NAMALWA (cell line): ENCODE measurements at places on chromosomes 6 and 20.

DNA sequence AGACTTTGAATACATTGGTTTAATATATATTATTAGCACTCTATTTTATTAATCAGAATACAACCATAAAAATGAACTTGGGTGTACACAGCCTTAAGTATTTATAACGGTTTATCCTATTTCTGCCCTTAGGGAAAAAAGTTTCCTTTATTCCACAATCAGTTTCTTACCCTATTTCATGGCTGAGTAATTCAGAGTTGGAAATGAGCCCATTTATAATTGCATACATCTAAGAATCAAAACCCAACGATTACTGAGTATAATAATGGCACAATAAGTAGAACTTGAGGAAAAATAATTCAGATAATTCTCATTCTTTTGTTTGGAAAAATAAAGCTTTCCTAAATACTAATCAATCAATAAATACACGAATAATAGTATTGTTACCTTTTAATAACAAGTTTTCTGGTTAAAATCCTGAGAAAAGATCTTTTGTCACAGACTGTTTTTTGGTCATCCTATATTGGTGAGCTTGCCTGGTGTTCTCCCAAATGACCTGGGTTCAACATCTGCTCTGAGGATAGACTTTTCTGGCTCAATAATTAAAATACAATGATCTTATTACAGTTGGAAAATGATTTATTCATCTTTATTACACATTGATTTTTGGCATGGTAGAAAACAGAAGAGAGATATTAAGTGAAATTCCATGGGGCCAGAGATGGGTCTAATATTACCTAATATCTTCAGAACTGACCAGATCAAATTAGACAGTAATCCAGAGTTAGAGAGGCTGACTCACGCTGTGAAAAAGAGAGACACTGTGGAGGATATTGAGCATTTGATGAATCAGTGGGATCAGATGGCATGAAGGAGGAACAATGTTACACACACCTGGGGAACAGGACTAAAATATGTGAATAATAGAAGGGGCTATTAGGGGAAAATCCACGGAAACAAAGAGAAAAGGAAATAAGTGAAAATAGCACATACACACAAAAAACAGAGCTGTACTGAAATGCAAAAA lies 162.1 kb upstream of the TBX18 start:
- DNase-seq: no peak

GRCh38 chr6:9834233-9834632 lies 580.6 kb downstream of the TFAP2A start:
- DNase-seq: no peak

DNA sequence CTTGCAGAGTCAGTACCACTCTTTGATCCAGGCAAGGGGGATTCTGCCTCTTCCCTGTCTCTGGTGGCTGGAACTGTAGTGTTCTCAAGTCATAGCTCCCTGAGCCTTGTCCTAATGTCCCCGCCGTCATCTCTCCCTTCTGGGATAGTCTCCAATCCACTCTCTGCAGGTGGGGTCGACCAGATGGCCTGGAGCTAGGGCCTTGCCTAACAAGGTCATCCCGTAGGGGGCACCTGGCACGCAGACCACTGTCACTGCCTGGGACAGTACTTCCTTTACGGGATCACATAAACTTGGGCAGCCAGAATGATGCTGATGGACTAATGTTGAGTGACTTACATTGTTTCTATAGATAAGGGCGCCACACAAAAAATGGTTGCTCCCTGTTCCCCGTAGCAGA lies 118.9 kb upstream of the SLC22A23 start:
- DNase-seq: no peak

GRCh38 chr20:61106438-61106837 lies 145.6 kb upstream of the CDH4 start:
- no peak for DNase-seq

GRCh38 chr20:50569864-50570836 lies 60.0 kb downstream of the PTPN1 start:
- DNase-seq: peak; percentile 57

- DNase-seq: no peak
Observed at GRCh38 chr20:18705490-18705889, 108.1 kb upstream of the SCP2D1 start.

DNA sequence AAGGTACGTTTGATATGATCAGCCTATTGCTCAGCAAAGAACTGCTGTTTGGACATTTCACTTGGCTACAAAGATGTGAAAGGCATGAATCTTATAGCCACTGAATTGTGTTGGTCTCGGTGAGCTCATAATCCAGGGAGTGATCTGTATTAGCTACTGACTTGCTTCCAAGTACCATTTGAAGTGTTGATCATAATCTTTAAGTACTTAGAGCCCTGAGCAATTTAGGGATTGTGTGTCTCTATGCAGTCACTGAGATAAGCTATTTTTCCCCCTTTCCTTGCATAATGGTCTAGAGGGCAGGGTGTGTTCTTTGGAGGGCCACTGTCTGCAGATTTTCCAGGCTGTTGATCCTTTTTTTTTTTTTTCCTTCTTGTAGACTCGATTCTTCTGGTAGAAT lies 393.6 kb downstream of the ESR1 start:
- DNase-seq: no peak

GRCh38 chr6:129709196-129709768 lies 695 bp downstream of the ARHGAP18 start:
- DNase-seq: no peak

DNA sequence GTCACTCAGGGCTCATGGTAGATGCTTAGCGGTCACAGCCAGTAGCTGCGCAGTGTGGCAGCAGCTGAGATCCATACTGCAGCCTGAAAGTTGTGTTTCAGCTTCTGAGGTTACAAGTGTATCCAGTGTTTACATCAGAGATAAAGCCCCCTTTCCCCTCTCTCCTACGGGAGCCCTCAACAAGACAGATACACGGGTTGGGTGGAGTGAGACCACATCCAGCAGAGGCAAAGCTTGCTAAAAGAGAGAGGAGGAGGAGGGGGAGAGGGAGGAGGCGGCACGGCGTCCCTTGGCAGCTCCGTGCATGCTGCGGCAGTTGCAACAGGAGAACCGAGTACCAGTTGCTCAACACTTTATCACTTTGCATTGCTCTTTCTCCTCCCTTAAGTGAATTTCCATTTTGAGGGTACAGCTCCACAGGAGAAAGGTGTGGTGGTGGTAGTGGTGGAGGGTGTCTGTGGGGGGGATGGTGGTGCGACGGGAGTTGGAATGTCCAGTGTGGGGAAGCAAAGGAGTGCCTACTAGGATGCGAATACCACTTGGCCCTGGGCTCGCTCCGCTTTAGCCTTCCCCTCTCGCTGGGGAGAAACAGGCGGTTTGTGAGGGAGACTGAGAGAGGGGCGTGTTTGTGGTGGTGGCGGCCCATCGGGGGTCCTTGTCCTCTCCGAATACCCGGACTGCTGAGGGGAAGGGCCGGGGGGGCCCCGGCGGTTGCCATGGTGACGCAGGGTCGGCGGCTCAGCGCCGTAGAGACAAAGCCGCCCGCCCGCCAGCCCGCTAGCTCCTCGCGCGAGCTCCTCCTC lies 405 bp upstream of the RNF182 start:
- DNase-seq: no peak

DNA sequence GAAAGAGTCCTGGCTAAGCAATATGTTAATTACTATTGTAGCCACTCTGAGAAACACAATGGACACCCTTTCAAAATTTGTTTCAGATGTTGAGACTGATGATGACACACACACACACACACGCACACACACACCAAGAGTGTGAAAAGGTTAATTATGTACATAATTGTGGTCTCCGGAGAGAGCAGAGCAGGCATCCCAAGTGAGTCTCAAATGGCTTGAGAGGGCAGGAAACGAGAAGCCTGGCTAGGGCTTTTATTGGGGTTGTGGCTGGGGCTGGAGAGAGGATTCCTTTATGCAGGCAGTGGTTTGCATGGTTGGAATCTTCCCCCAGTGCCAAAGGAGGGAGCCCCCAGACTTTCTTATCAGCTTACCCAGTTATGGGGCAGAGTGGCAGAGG lies 38.2 kb upstream of the NKX2-4 start:
- no peak for DNase-seq

GRCh38 chr6:87756858-87757257 lies 54.8 kb upstream of the AKIRIN2 start:
- peak; percentile 87 for DNase-seq

GRCh38 chr6:50791900-50792508 lies 26.7 kb upstream of the TFAP2B start:
- peak; percentile 65 for DNase-seq

GRCh38 chr6:39681674-39682121 lies 43.5 kb downstream of the KIF6 start:
- no peak for DNase-seq

DNA sequence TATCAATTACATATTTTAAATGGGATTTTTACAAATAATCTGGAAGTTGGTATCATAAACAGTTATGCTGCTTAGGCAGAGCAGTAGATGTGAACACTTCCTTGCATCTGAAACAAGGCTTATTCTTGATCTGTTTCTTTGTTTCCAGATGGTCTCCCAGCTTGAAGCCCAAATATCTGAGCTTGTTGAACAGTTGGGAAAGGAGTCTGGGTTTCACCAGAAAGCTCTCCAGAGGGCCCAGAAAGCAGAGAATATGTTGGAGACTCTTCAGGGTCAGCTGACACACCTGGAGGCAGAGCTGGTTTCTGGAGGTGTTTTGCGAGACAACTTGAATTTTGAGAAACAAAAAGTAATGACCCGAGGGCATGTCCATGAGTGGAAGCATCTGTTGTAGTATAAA lies 91.9 kb downstream of the CCDC170 start:
- DNase-seq: no peak

DNA sequence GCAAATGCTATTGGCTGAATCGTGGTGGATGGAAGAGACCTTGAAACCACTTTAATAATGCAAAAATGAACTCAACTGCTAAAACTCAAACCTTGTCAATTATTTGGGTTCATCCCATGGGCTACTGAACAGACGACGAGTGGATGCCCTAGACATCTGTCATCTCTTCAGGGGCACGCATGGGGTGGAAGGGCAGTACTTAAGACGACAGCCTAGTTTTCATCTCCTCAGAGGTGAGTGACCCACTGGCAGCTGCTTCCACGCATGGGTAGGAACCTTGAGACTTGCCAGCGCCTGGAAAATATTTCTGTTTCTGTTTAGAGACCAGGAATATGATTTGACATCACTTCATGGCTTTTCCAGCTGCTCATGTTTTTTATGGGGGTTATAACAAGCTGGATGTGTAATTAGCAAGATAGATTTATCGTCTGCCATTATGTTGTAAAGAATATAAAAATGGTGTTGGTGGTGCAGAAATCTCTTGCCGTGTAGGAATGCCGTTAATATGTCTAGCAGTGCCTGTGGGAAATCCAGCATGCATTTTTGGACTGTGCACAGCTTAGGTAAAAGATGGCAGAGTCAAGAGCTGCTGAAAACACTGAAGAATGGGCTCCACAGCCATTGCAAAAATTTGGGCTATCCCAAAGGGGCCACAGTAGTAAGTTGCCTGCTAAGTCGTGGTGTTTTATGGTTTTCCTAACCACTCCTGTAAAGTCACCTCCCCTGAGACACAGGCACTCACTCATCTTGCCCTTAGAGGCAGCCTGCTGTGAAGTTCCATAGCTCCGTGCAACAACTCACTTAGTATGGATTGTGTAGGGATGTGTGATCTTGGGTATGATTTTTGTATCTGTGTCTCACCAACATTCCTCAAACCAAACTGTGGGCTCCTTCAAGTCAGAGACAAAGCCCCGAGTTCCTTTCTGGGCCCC lies 203.3 kb downstream of the EYA2 start:
- DNase-seq: no peak
